ENCODE measurements at places on chromosomes 1 and 21.
A peak's percentile ranks its signal among the peaks of the same experiment; 100 is the strongest.

- DNase-seq: no peak
Measured at GRCh38 chr1:107480548-107481415, 339.9 kb downstream of the NTNG1 start.

- DNase-seq: no peak
Measured at GRCh38 chr1:196655071-196655470, 3.2 kb downstream of the CFH start.

GRCh38 chr1:94110946-94111740 is 9.8 kb downstream of the ABCA4 start:
- no peak for DNase-seq

DNA sequence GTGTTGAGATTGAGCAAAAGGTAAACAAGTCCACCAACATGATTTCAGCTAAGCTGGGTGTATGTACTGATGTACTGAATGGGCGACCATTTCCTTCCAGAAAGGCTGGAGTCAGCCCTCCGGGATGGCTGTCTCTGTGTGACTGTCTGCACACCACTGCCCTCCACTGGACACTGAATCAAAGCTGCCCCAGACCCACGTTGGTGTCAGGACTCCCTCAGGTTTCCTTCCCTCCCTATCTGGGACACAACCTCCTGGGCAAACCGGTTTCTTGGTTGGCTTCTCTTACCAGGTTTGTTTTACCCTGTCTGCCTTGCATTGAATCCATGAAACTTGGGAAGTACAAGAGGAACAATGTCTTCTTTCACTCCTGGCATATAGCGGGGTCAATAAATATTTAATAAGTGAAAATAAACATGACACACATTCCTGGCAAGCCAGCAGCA is 5.3 kb upstream of the SRP9 start:
- DNase-seq: peak; percentile 83
